Type B pancreatic cell (in vitro differentiated cells): ENCODE measurements at places on chromosomes 2 and 18. TPM values are rescaled to one million over a fixed set of nuclear protein-coding genes. Genes with fewer than 3 reads are reported as not detected.

- DNase-seq: no peak
These were observed 33.7 kb downstream of the RAMP1 start for GRCh38 chr2:237892984-237893595.

GRCh38 chr2:49948091-49948490 lies 793.8 kb upstream of the FSHR start:
- no peak for DNase-seq

DNA sequence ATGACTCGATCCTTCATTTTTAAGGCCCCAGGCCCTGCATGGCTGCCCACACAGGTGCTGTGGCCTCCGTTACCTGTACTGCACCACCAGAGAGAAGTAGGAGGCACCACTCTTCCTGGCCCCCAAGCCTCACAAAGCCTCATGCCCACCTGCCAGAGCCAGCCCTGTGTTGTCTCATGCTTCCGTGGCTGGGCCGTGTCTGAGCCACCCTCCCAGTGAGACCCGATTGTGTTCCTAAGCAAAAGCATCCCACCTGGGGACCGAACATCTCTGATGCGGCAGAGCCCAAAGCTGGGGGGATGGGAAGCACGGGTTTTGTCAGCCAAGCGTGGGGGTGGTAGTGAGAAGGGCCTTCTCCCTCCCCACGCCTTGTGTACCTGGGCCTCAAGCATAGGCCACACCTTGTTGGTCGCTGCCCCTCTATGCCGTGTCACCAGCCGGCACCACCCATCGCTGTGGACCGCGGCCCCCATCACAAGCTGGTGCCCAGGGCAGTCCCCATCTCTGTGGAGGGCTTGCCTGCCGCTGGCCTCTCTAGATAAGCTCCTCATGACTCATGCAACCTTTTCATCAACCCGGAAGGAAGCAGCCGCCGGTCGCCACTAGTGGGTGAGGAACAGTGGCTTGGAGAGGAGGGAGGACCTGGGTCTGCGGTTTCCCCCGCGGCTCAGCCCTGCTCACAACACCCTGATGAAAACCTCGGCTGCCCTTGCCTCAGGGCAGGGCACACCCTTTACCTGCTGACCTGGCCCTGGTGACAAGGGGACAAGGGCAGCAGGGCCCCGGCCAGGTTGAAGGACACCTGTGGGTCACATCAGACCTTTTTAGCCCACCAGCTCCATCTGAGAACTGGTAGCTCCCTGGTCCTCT lies 2.7 kb upstream of the RNPEPL1 start:
- peak; percentile 67 for DNase-seq

- DNase-seq: no peak
These were observed 220.7 kb upstream of the MC4R start for GRCh38 chr18:60593249-60593648.

GRCh38 chr18:63119647-63120046 lies 199.9 kb downstream of the BCL2 start:
- no peak for DNase-seq

GRCh38 chr2:60821133-60821469 lies 60.3 kb upstream of the REL start:
- DNase-seq: no peak

GRCh38 chr2:19114754-19115231 lies 243.6 kb downstream of the OSR1 start:
- no peak for DNase-seq

- DNase-seq: no peak
These were observed 26.6 kb downstream of the SMAD2 start for GRCh38 chr18:47903809-47904208.

GRCh38 chr2:218964041-218964771 lies 4.7 kb downstream of the CDK5R2 start:
- no peak for DNase-seq

DNA sequence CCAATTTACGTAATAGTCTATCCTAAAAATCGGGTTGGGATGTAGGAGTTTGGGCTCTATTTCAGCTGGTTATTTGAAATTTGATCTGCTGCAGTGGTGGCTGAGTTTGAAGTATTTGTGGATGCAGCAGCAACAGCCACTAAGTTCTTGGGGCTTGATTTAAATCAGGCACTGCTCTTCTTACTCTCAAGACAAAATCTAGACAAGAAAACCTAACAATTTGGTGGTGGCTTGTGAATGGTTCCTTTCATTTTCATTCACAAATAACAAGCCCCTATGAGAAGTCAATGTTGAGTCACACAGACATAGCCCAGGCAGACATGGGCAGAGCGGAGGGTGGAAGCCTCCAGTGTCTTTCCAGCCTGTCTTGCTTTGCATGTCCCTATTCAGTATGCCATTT lies 199.3 kb downstream of the LTBP1 start:
- no peak for DNase-seq

- DNase-seq: no peak
These were observed 128.6 kb downstream of the INHBB start for GRCh38 chr2:120474486-120474885.

GRCh38 chr2:29015701-29016470 lies 34.8 kb downstream of the TOGARAM2 start:
- DNase-seq: no peak

- no peak for DNase-seq
These were observed 743.6 kb downstream of the RNF144A start for GRCh38 chr2:7660816-7661215.

- DNase-seq: no peak
These were observed 69.8 kb downstream of the CTIF start for GRCh38 chr18:48608581-48608980.

- no peak for DNase-seq
These were observed 230.4 kb downstream of the MREG start for GRCh38 chr2:215782965-215783364.

Gene ACADL
- total RNA-seq: 1.7 and 2.1 TPM in 2 replicates

Gene SP5
- 1.1 and 4.4 TPM in 2 replicates for total RNA-seq

Gene EIF2AK2
- 34.9 and 37.9 TPM in 2 replicates for total RNA-seq

Gene ANKRD30B
- total RNA-seq: not detected in 2 replicates
